Endothelial cell of coronary artery (primary cell): ENCODE measurements at places on chromosomes 5 and 9. TPM values are rescaled to one million over a fixed set of nuclear protein-coding genes. Genes with fewer than 3 reads are reported as not detected.

SUSD3 gene
- total RNA-seq = 0.09 and 0.19 TPM in 2 replicates

SPATA31C2 gene
- not detected in 2 replicates for total RNA-seq

SPINK5 gene
- 0.09 TPM in 1 of 2 replicates, not detected in the other for total RNA-seq

IGIP gene
- total RNA-seq = 3.7 and 7.9 TPM in 2 replicates

PDGFRB gene
- 0.63 and 3.1 TPM in 2 replicates for total RNA-seq

LCP2 gene
- total RNA-seq = not detected in 2 replicates

C5orf58 gene
- not detected in 2 replicates for total RNA-seq

PLGRKT gene
- total RNA-seq = 9.5 and 12.4 TPM in 2 replicates

CER1 gene
- total RNA-seq = not detected in 2 replicates

TLE1 gene
- 38.8 and 40.0 TPM in 2 replicates for total RNA-seq

HIGD2A gene
- 24.7 and 28.1 TPM in 2 replicates for total RNA-seq
